CD4-positive, alpha-beta T cell treated with Interferon gamma for 1 hour (primary cell): ENCODE measurements at places on chromosomes 5 and 9.

- no peak for DNase-seq
Observed at GRCh38 chr5:148179234-148179824, 11.0 kb downstream of the SPINK14 start.

DNA sequence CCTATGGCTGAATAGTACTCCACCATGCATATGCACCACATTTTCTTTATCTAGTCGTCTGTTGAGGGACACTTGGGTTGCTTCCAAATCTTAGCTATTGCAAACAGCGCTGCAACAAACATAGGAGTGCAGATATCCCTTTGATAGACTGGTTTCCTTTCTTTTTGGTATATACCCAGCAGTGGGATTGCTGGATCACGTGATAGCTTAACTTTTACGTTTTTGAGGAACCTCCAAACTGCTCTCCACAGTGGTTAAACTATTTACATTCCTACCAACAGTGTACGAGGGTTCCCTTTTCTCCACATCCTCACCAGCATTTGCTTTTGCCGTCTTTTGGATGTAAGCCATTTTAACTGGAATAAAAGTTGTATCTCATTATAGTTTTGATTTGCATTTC lies 142.6 kb downstream of the TARS1 start:
- DNase-seq = no peak

GRCh38 chr9:111016016-111016415 lies 22.3 kb downstream of the LPAR1 start:
- DNase-seq = no peak

DNA sequence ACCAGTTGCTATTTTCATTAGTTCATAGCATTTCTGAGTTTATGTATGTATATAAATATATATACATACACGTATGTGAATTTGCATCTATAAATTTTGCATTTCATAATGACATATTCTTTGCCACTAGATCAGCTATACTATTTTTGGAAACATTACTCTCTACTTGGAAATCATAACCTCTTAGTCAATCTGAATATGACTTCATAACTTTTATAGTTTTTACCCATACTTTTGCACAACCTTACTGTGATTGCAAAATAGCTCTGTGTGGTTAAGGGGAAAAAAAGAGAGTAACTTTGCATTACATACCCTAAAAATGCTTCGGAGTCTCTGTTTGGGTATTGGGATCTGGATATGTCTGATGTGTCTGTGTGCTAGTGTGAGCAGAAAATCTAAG lies 44.9 kb upstream of the ADAMTSL1 start:
- no peak for DNase-seq

DNA sequence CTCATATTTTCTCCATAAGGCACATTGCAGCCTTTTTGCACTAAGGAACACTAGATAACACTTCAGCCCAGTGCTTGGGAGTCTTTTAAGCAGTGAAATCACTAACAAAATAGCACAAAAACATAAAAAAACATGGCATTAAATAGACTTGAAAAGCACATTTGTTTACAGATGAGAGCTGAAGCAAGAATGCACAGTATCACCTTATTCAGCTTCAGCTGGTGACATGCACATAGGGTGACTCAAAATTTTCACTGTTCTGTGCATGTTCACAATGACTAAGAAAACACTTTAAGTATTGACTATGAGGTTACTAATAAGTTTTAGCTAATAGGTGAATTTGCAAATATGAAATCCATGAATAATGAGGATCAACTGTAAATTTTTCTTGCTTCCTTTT lies 293.9 kb upstream of the TARS1 start:
- no peak for DNase-seq

DNA sequence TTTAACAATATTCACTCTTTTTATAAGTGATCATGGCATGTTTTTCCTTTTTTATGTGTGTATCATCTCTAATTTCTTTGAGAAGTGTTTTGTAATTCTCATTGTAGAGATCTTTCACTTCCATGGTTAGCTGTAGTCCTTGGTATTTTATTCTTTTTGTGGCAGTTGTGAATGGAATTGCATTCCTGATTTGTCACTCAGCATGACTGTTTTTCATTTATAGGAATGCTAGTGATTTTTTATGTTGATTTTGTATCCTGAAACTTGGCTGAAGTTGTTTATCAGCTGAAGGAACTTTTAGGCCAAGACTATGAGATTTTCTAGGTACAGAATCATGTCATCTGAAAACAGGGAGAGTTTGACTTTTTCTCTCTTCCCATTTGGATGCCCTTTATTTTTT lies 13.1 kb upstream of the SPINK13 start:
- DNase-seq = no peak

DNA sequence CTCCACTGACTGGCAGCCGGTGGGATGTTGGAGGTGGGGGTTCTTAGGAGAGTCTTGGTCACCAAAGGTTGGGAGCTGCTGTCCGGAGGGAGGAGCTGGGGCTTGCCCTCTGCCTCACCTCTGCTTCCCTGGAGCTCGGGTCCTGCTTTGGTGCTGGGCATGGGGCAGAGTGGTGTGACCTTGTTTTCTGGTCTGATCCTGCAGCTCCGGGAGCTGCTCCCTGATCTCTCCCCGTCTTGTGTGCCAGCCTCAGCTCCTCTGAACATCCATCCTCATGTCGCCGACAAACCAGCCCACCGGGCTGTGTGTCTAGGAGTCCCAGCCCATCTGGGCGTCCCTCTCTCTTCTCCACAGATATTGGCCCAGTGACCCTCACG lies 18.7 kb downstream of the HMCN2 start:
- DNase-seq = no peak

- DNase-seq = no peak
Observed at GRCh38 chr5:78964889-78965288, 20.2 kb downstream of the ARSB start.

GRCh38 chr9:4662108-4662988 lies at the start of gene PLPP6:
TSS of gene PLPP6 (plus strand) at chr9:4662294. CDS start at chr9:4662376, 82 bp downstream.
- DNase-seq = peak; percentile 70

GRCh38 chr9:105662184-105663104 lies at the start of gene TAL2:
TSS of gene TAL2 (plus strand) at chr9:105662457. CDS start at chr9:105662497, 40 bp downstream.
- no peak for DNase-seq

- DNase-seq = no peak
Observed at GRCh38 chr5:98540056-98540455, 233.4 kb upstream of the RGMB start.

GRCh38 chr9:18438300-18438925 lies 35.5 kb upstream of the ADAMTSL1 start:
- DNase-seq = no peak

- no peak for DNase-seq
Observed at GRCh38 chr5:126883564-126884245, 106.8 kb downstream of the LMNB1 start.

GRCh38 chr9:98314381-98315066 lies 59.1 kb upstream of the TBC1D2 start:
- no peak for DNase-seq

- no peak for DNase-seq
Observed at GRCh38 chr5:58019614-58020013, 440.3 kb downstream of the PLK2 start.

DNA sequence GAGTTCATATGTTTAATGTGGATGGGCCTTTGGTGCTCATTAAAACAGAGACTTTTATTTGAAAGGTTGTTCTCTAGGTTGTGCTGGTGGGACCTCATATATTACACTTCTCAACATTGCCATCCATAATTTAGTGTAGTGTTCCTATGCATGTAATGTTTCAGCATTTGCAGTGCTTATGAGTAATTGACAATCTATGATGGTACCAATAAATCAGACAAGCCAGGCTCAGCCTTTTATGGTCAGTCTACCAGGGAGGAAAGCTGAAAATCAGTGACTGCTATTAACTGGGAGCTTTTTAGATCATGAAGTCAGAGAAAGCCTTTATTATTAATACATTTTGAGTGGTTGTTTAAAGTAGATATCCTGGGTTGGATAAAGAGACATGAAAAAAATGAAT lies 120.1 kb upstream of the SLC28A3 start:
- DNase-seq = no peak

DNA sequence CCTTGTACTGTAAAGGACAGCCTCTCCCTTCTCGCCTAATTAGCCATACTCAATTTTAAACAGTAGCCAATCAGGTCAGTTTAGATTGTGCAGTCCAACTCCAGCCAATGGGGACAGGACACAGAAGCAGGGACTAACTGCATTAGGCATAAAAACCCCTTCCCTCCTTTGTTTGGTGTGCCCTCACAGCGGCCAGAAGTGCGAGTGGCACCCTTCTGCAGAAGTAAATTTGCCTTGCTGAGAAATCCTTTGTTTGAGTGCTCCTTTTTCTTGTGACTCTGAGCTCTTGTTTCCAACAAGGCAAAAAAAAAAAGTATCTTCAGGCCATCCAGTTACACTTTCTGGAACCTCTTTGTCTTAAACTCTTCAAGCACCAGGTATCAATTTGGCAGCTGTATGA lies 97.4 kb downstream of the FAM114A2 start:
- DNase-seq = no peak

DNA sequence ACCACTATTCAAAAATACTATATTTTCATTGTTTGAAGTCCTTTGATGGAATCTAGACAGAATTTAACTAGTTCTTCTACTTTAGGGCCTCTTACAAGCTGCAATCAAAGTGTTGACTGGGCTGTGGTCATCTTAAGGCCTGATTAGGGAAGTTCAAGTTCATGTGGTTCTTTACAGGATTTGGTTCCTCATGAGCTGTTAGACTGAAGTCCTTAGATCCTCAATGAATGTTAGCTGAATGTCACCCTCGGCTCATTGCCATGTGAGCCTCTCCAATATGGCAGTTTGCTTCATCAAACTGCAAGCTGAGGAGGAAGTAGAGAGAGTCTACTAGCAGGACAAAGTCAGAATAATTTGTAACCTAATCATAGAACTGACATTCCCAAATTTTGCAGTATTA lies 135.1 kb downstream of the CSNK1G3 start:
- DNase-seq = no peak

DNA sequence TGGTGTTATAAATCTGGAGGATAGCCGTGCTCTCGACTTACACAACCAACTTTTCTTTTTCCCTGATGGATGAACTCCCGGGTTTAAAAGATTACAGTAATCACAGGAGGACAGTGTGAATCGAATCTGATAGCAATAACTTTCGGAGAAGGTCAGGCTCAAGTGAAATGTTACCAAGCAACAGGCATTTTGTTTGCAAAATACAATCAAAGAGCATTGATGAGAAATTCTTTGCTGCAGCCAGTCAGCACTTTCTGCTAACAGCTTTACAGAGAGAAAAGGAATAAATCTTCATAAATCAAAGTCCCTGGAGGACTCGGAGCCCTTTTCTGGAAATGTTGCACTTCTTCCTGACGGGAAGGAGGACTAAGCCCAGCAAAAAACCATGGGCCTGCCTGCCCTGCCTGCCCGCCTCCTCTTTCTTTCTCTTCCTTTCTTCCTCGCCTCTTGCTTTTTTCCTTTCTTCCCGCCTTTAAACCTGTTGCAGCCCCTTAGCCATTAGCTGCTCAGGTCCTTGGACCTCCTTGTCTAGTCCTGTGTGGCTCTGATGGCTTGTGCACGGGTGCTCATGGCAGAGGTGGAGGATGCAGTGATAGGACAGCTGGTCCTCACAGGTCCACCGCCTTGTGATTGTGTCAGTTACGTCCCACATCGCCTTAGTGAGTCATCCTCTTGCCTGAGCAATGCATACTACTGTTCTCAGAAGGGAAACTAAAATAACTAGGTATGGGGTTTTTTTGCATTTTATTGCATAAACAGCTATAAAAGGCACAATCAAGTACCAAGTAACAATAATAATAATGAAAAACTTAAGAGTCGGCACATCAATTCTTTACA lies 6.2 kb downstream of the DMRT3 start:
- no peak for DNase-seq

DNA sequence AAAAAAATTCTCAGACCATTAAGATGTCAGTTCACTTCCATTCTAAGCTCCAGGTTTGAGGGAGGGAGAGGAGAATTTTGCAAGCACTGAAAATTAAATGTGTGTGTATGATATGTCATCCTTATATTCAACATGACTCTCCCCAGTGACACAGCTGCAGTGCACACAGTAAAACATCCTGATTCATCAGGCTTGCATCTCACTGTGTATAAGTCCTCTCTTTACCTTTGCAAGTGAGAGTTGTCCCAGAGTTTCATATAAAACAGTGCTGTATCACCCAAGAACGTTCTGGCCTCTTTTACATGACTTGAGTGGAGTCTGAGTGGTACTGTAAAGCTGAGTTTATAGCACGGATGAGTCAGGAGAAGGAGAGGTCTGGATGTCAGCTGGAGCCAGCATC lies 50.0 kb downstream of the DMRT2 start:
- no peak for DNase-seq

DNA sequence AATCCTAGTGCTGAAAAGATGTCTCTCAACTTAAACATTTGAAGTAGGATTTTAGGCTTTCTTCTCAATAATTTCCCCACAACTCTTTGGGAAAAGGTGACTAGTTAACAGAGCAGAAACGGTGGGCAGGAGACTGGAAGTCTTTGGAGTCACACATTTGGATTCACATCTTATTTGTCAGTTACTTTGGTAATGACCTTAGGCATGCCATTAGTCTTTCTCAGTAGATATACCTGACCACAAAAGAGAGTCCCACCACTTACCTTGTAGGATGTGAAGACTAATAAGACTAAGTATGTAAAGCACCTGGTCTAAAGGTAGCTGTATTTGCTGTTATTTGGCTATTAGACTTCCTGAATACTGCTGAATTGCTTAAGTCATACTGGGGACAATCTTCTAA lies 35.4 kb downstream of the DAP start:
- no peak for DNase-seq

GRCh38 chr9:92671323-92671722 lies 1.4 kb upstream of the IPPK start:
- no peak for DNase-seq

DNA sequence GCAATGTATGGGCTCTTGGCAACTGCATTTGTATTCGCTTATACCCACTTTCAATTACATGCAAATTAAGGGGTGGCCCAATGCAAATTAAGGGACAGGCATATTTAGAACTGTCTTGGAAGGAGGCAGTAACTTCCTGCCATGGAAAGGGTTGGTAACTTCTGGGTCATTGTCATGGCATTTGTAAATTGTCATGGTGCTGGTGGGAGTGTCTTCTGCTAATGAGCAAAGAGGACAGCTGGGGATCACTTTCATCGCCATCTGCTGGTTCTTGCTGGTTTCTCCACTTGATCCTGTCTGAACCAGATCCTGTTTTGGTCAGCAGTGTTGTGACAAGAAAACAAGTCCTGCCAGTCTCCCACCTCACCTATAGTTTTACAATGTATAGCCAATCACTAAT lies 23.3 kb upstream of the UGT3A2 start:
- DNase-seq = no peak

- no peak for DNase-seq
Observed at GRCh38 chr5:74040811-74041491, 415.0 kb downstream of the ARHGEF28 start.

DNA sequence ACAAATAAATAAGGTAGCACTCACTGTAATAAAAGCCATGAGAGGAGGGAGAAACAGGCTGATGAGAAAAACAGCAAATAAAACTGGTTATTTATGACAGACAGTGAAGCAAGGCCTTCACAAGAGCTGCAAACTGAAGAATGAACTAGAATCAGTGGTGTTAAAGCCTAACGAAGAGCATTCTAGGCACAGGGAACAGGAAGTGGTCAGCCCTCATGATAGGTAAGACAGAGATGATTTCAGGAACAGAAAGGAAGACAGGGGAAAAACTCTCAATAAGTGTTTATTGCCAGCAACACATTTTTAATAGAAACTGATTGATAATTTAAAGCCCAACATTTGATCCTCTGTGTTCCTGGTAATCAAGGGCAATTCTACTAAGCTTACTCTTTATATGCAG lies 124.5 kb downstream of the EDIL3 start:
- no peak for DNase-seq
